ENCODE measurements at places on chromosomes 1 and 21.

DNA sequence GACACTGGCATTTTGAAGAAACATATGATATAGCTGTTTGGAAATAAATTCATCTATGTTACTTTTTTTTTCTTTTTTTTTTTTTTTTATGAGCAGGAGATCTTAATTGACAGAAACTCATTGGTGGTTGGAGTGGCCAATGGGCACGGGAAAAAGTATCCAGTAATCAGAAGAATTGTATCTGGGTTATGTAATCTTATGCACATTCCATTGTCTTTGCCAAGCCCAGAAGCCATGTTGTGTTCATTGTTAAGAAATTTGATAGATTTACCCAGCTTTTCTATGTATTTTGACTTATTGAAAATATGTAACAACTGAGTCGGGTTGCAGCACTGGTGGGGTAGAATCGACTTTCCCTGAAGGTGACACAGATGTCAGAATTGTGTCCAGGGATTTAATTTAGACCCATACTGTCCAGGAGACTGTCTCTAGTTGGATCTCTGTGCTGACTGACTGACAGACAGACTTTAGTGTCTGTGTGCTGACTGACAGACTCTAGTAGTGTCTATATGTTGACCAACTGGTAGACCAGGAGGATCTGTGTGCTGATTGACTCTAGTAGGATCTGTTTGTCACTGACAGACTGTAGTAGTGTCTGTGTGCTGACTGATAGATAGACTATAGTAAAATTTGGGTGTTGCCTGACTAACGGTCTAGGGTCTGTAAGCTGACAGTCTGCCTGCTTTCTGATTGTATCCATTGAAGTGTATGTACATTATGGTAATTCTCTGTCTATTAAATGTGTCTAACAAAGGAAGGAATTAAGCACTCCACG is 12.3 kb upstream of the C4BPB start:
- no peak for DNase-seq

- DNase-seq, result no peak
These were observed 4.4 kb downstream of the NDUFS2 start for GRCh38 chr1:161206411-161207140.

DNA sequence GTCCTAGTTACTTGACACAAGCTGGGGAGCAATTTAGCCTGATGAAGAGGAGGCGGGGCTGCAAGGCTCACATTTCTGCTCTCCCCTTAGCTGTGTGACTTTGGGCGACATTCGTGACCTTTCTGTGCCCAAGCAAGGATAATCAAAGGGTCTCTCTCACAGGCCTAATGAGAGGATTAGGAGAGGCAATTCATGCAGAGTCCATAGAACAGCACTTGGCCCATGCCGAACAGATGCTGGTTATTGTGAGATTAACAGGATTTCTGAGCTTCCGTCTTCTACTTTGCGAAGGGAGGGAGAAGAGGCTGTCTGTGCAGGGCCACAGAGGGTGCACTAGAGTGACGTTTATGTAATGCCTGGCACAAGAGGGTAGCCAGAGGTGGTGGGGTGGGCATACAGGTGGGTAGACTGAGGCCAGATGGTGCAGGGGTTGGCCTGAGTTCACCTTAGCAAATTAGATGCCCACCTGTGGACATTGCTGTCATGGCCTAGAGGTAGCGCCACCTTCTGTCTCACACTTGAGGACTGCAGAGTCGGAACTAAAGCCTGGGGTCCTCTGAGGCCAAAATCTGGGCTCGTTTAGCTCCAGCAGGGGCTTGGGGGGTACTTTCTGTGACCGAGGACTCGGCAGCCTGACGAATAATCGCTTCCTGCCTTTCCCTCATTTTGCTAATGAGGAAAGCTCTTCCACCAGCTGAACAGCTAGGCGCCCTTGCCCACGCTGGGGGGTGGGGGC is 18.6 kb downstream of the ACTL8 start:
- DNase-seq, result no peak

DNA sequence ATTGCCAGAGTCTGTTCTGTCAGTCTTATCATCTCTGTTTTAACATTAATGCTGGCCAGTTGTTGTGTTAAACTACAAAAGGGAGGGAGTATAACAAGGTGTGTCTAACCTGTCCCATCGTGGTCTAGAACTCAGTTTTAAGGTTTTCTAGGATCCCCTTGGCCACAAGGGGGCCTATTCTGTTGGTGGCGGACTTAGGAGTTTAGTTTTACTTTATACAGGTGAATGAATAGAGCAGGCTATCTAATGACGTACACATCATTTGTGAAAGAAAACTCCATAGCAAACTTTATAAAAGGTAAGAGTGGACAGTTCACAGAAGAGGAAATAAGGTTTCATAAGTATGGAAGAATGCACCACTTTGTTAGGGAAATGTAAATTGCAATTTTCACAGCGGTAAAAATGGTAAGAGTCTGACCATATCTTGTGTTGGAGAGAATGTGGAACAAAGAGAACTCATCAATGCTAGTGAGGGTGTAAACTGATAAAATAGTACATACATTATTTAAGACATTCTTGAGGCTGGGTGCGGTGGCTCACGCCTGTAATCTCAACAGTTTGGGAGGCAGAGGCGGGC is 2.5 kb upstream of the ATF6 start:
- no peak for DNase-seq

- no peak for DNase-seq
These were observed 58.5 kb downstream of the PSMG1 start for GRCh38 chr21:39124681-39125251.

- no peak for DNase-seq
These were observed 35.6 kb upstream of the PCBP3 start for GRCh38 chr21:45607909-45608295.

DNA sequence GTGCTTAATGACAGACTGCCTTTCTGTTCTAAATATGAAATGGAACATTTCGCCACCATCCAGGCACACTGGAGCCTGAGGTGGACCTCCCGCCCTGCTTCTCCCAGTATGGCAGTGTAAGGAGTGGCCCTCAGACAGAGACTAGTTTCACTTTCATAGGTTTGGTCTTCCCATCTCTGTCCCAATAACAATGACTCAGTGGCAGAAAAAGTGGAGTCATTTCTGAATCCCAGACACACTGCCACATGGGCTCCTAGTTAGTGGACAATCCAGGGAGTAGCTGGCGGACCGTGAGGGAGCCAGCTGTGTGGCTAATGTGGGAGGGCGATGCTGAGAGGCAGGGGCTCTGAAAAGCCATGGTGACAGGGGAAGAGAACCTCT is 95.6 kb upstream of the TSPAN2 start:
- peak; percentile 13 for DNase-seq

- DNase-seq, result no peak
These were observed 137.3 kb downstream of the SLC30A10 start for GRCh38 chr1:219790834-219791615.
